Stimulated activated CD8-positive, alpha-beta memory T cell treated with anti-CD3 and anti-CD28 coated beads, Interleukin-2, amount 100 ng/mL, for 1 hour (primary cell): ENCODE measurements at places on chromosomes 3 and 15.

GRCh38 chr3:194130807-194131589 is 5.0 kb upstream of the HES1 start:
- DNase-seq: no peak

DNA sequence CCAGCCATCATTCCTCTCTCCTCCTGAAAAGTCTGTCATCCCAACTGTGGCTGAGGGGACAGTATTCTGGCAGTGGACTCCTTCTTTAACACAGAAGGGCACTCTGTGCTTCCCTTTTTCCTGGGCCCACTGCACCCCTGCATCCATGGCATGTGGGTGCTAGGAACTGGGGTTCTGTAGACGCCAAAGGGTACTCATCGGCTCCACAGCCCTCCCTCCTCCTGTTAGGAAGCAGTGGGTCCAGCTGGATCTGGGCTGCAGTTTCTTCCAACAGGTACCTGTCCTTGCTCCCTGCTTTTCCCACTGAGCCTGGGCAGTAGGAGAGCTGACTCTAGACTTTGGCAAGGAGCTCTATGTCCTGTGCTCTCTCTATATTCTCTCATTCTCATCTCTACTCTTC is 6.4 kb upstream of the MANF start:
- DNase-seq: no peak

GRCh38 chr3:60552581-60552980 is 698.7 kb downstream of the FHIT start:
- no peak for DNase-seq

DNA sequence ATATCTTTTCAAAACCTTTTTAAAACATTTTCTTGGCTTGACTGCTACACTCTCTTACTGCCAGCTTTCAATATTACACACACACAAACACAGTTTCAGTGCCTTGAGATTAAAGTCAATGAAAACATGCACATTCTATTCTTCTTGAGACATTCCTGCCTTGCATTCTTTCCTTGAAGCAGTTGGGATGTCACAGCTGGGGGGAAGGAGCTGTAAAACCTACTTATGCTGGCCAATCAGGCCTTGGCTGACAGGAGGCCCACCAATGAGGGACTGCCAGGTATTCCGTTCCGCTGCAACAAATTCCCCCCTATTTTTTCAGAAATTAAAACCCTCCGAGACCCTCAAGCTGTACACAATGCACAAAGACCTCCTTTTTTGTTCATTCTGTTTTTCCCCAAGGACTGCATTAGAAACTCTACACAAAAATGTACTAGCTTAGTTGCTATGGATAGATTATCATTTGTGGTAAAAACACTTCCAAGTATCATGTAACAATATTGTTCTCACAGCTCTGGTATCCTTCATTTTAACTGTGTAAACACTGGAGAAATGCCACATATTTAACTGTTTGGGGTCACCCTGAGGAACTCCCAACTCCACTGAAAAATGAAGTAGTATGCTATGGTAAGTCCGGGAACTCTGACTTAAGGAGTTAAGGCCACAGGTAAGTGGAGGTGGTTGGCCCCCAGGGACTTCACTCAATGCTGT is 18.5 kb downstream of the FSTL1 start:
- DNase-seq: no peak

- DNase-seq: no peak
Measured at GRCh38 chr3:114650808-114651207, 357.0 kb downstream of the TIGIT start.

GRCh38 chr3:197281849-197282248 is 16.6 kb downstream of the DLG1 start:
- no peak for DNase-seq
